ENCODE measurements at places on chromosomes 4 and X.

DNA sequence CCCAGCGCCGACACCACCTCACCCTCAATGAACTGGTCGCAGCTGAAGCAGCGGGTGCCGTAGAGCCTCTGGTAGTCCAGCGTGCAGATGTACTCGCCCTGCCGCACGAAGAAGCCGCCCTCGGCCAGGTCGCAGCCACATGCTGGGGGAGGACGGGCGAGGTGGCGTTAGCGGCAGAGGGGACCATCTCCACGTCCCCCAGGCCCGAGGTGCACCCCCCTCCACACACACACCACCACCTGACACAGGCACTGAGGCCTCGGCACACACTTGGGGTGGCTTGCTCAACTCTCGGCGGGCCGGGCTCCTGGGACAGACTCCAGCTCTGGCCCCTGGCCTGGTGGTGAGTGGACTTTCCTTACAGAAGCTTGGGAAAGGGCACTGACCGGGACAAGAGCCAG lies 61.5 kb downstream of the ABLIM2 start:
- no peak for DNase-seq

- no peak for DNase-seq
Observed at GRCh38 chr4:99947608-99948007, 1.2 kb upstream of the DNAJB14 start.

- DNase-seq = no peak
Observed at GRCh38 chr4:15668566-15669435, 12.8 kb upstream of the FAM200B start.

- DNase-seq = peak; percentile 32
Observed at GRCh38 chr4:1997712-1998111, 11.1 kb downstream of the NELFA start.

GRCh38 chrX:151880895-151881294 lies 31.8 kb upstream of the MAGEA4 start:
- no peak for DNase-seq

DNA sequence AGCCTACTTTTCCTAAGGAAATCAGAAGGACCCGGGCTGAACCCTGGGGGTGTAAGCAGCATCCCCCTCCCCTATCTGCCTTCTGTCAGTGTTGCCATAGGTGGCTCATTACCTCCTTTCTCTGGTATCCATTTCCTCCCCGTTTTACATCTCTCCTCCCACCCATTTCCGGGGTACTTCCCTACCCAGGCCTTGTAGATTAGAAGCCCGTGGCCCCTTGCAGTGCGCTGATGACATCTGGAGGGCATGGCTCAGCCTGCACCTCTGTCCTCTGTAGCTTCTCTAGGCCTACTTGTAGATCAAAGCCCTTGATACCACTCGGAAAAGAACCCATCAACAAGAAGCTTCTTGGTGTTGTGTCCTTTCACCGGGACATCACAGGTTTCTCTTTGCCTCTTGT lies 71.8 kb downstream of the NBDY start:
- DNase-seq = no peak

- no peak for DNase-seq
Observed at GRCh38 chr4:36551697-36552214, 270.3 kb downstream of the DTHD1 start.

DNA sequence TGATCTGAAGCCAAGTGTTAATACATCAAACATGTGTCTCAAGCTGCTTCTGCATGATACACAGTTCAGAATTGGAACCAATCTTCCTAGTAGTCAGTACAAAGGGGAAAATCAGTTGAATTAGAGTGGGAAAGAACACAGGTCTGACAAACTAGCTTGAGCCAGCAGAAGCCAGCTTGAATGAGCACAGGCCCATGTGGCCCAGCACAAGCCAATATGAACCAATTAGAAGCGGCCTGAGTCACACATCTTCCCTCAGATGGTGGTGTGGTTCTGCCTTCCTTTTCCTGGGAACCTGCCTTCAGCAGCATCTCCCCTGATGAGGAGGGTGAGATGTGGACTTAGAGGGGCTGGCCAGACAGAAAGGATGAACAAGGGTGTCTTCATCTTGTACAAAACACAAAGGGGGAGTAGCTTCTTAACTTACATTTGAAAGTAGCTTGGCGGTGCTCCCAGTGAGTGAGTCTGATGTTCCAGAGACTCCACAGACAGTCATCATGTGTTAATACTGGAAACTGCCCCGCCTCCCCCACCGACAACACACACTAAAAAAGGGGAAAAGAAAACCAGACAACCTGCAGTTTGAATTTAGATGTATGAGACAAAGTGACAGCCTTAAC lies 72.0 kb downstream of the FRMPD4 start:
- DNase-seq = no peak

GRCh38 chr4:122458625-122459024 lies 2.1 kb upstream of the IL2 start:
- DNase-seq = no peak

DNA sequence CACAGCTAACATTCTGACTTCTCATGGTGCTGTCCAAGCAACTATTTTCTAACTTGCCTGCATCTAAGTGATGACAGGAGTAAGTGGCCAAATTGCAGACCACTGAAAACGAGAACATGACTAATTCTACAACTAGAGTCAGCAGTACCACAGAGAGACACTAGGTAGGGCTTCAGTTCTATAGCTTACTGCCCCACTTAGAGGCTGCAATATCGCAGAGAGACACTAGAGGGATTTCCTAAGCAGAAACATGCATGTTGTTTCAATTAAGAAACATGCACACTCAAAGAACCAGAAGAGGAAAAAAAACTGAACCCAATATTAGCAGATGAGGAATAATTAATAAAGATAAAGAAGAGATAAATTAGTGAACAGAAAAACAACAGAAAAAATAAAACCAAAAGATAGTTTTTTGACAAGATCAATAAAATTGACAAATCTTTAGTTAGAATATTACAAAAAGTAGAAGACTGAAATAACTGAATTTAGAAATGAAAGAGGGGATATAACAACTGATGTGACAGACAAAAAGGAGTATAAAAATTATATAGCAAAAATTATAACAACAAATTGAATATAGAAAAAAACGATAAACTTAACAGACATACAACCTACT lies 100.8 kb downstream of the SPIN4 start:
- no peak for DNase-seq

DNA sequence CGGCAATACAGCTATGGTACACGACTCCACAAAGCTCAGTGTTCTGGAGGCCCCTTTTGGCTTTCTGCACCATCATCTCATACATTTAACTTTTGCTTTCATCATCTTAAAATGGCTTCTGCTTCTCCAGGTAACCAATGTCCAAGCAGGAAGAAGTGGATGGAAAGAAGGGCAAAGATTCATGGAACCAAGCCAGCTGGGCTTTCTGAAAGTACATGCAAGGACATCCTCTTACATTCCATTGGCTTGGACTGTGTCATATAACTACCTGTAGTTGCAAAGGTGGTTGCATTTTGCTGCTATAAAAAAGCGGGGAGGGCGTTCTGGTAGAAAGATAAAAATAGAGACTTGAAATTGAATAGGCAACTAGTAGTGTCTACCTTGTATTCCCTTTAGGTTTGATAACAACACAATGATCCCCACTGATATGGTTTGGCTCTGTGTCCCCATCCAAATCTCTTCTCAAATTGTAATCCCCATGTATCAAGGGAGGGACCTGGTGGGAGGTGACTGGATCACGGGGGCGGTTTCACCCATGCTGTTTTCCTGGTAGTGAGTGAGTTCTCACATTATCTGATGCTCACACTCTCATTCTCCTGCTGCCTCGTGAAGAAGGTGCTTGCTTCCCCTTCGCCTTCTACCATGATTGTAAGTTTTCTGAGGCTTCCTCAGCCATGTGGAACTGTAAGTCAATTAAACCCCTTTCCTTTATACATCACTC lies 6.7 kb upstream of the FHIP1A start:
- DNase-seq = no peak

All from type B pancreatic cell (in vitro differentiated cells).